ENCODE measurements at places on chromosomes 5 and 9.
A peak's percentile ranks its signal among the peaks of the same experiment; 100 is the strongest.

DNA sequence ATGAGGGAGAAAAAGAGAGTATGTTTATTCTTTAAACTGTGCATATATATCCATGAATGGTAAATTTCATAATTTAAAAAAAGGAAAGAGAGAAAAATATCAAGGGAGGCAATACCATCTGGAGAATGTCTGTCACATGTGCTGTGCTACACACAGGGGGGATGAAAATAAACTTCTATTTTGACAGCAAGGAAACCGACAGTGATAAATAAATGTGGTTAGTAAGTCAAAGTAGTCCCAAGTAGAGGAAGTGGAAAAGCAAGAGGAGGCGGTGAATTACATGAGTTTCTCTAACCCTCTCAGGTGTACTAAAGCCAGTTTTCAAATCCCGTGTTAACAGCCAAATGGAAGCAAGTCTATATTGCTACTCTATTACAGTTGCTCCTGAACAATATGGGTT lies 83.3 kb downstream of the ICE1 start:
- no peak for DNase-seq

- DNase-seq = no peak
Observed at GRCh38 chr9:110220809-110221208, 12.8 kb upstream of the C9orf152 start.

- no peak for DNase-seq
Observed at GRCh38 chr9:125761676-125762450, 14.7 kb downstream of the PBX3 start.

- no peak for DNase-seq
Observed at GRCh38 chr5:37495210-37495609, 116.1 kb downstream of the WDR70 start.

DNA sequence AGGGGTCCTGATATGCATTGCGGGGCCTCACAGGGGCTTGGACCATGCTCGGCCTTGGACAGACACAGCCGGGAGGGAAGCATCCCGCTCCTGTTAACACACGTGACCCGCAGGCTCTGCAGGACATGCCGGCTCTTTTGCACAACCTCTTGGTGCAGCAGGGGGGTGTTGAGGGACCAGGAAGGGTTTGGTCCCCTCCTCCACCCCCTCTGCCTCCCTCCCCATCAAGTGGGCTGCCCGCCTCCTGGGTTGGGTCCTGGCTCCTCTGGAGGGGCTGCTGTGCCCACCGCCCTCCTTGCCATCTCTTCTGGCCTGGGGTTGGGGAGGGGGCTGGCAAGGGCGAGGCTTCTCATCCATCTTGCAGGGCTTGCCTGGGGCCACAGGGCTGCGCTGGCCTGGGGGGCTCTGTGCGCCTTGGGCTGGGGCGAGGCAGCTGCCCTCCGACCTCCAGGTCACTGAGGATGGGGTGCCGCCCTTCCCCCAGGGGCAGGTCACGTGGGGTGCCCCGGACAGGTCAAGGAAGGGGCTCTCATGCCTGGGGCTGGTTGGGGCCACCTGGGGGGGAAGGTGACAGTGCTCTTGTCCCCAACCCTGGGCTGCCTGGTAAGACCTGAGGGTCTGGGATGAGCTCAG lies 16.8 kb upstream of the SLC9A3 start:
- peak; percentile 0 for DNase-seq

GRCh38 chr5:137937994-137938750 lies 48.9 kb downstream of the PKD2L2 start:
- no peak for DNase-seq

DNA sequence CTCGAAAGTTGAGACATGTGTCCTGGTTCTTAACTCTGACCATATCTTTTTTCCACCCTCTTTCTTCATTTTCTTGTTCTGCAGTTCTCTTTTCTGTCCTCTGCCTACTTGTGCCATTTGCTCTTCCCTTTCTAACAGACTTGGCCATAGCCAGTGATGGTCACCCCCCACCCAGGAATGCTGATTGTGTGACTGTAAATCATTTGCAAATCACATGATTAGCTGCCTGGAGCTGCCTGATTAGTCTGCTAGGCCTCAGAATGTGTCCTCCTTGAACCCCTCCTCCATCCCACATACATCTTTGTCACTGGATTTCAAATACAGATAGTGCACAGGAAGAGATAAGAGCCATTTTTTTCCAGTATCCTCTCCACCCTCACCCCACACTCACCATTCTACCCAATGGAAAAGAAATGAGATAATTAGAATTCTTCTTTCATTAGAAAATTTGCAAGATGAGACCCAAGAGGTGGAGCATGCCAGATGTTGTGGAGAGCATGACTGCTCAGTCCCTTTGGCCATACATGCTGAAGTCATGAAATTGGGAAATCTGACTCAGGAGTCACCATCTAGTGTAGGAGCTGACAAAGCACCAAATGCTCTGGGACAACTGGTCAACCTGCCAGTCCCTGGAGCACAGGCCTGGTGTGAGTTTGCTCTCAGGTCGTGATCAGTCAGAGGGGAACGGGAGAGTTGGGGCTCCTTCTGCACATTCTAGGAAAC lies 538.2 kb downstream of the CCDC171 start:
- DNase-seq = no peak

DNA sequence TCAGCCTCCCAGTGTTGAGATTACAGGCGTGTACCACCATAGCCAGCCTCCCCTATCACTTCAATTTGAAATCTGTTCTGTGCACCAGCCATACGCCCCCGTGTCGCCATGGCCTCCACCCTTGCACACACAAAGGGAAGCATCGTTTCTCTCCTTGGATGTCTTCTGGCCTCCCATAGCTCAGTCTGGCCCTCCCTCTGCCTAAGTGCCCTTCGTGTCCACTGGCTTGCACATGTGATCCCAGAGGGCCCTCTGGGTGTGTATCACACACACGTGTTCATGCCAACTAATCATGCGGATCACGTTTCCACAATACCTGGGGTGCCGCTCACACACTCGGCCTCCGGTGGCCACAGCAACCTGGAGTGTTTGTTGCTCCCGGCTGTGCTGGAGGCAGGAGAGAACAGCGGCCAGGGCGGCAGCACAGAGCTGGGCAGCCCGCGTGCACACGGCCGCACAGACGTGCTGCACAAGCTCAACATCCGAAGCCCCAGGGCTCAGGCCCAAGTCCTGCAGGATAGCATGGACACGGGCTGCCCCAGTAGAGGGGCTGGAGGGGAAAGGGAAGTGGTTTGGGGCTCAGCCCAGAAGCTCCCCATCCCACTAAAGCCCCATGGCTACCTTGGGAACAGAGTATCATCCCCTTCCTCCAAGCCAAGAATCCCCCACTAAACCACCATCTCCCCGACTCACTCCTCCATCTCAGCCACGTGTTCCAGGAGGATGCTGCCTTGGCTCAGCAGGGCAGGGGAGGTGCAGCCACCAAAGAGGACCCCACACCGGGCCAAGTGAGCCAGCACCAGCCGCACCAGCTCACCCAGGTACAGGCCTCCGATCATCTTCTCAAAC lies 10.9 kb downstream of the HK3 start:
- no peak for DNase-seq

DNA sequence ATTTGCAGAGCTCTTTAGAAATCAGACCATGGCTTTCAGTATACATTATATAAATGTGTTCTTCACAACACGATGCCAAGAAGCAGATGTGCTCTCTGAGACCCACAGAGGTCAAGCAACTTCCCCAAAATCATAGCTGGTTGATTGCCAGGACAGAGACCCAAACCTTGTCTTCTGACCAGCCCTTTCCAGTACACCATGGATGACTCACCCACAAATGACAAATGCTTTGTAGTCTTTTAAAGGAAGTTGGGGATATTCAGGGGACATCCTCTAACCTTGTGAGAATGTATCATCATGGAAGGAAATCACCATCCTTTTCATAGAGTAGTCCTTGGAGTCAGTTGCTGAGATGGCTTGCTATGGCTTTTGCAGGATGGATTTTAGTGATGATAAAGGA lies 30.1 kb downstream of the ZNF462 start:
- DNase-seq = no peak

DNA sequence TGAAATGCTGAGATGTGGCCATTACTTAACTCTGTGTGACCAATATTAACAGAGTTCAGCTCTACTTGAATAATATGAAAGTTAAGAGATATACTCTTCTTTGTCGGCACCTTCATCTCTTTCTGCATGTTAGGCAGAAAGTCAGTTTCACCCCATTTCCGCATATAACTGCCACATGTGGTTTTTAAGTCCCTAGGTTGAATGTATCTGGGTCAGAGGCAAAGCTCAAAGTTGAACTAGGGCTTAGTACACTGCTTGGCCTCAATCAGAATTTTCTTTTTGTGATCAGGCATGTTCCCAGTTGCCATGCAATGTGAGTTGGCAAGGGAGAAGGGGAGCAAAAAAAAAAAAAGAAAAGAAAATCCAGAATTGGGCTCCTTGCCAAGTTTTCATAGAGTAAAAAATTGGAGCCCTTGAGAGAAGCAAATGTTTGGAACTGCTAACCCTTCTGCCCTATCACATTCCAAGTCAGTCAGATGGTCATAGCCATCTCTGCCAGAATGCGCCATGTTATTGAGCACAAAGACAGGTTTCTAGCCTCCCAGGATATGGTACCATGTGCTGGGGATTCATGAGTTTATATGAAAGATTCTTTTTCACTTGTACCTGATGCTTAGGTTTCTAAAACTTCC lies 251.2 kb upstream of the RORB start:
- no peak for DNase-seq

DNA sequence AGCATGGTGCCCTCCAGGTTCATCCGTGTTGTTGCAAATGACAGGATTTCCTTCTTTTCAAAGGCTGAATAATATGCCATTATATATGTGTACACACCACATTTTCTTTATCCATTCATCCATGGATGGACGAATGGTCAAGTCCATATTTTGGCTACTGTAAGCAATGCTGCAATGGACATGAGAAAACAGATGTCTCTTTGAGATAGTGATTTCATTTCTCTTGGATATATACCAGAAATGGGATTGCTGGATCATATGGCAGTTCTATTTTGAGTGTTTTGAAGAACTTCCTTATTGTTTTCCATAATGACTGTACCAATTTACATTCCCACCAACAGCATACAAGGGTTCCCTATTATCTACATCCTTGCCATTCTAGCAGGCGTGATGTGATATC lies 67.9 kb downstream of the TEK start:
- no peak for DNase-seq

GRCh38 chr5:159061179-159061796 lies 38.4 kb downstream of the EBF1 start:
- peak; percentile 13 for DNase-seq

DNA sequence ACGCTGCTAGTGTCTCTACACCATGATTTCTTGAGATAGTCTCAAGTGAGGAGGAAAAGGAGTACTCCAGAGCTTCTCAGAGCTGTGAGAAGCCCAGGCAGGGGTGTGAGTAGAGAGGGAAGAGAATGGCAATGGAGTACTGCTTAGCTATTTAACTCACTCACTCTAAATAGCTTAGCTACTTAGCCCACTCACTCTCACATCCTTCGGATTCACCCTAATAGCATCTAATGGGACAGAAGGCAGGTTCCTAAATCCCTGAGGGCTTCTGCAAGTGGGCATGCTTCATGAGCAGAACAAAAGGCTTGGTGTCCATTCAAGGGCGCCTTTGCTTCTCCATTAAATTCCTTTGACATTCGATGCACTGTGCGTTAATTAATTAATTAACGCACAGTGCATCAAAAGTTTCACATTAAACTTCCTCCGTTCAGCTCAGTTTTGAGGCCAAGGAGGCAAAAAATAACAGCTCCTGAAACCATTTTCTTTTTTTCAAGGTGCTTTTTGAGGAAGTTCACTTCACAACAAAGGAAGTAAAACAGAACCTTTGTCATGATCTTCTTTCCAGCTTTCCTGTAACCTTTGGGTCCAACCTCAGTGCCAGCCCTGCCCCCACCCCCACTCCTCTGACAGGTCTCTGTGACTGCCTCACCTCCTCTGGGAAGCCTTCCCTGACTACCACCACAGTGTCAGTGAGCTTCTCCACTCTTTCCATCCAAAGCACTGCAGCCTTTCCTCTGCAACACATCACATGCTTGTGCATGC lies 294.0 kb downstream of the SEC61B start:
- DNase-seq = no peak

DNA sequence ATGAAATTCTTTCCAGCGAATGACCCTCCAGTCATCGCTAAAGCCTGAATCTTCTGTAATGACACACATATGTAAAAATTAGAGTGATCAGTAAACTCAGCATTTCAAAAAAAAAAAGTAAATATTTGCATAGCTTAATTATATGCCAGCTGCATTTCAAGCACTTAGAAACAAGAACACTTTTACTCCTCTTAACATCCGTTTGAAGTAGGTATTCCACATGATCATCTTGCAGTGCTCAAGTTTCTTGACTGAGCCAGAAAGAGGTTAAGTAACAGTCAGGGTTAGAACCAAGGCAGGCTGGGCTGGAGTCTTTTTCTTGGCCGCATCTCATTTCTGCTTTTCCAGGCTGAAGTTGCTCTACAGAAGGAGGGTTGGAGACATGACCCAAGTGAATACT lies 27.6 kb downstream of the EGFLAM start:
- DNase-seq = no peak

DNA sequence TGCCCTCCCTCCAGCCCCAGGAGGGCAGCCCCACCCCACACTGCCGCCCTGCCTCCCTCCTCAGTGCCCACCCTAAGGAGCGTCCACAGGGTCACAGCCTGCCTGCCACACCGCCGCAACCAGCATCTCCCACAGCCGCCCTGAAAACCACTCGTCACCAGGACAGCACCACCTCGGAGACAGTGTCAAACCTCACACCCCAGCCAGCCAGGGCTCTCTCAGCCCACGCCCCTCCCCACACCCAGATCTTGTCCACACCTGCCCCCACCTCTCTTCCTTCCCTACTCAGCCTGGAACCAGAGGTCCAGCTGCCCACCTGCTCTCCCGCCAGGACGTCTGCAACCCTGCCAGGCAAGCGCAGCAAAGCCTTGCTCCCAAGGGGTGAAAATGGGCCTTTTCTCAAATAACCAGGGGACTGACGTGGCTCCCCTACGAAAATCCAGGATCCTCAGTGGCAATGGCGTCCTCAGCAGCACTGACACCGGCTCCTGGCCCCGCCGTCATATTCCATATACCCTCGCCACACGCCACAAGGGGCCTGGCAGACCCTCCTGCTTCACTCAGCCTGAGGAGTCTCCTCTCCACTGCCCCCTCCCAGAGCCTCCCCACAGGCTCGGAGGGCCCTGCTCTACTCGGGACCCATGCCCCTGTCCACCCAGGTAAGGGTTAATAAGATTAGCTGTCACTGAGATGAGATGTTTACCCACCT lies 71.0 kb upstream of the ADAMTS2 start:
- no peak for DNase-seq

GRCh38 chr9:3526997-3527940 lies 1.5 kb upstream of the RFX3 start:
- peak; percentile 16 for DNase-seq

DNA sequence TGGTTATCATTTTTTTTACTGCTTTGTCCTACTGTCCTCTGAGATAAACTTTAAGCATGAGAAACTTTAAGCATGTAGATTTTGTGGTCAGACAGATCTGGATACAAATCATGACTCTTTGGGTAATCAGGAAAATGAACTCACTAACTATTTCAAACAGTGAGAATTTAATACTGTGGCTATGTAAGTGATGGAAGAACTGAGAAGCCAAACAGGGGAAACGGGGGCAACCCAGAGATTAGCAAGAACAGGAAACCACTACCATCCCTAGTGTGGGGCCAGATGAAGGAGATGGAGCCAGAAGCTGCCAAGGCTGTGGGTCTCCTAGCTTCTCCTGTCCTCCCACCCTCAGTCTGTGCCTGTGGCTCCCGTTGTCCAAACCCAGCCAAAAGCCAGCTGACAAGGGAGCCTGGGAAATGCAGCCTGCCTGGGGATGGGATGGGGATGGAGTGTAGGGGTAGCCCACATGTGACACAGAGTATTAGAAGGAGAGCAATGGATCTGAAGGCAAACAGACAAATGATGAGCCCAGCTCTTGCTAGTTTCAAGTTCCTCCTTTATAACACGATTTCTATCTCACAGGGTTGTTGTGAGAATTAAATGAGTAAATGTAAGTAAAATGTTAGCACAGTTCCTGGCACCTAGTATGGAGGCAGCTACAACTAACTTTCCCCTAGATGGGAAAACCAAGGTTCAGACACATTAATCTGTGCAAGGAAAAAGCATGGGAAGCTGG lies 27.7 kb upstream of the CDC23 start:
- DNase-seq = no peak
